ENCODE measurements at places on chromosomes 1 and 21.

DNA sequence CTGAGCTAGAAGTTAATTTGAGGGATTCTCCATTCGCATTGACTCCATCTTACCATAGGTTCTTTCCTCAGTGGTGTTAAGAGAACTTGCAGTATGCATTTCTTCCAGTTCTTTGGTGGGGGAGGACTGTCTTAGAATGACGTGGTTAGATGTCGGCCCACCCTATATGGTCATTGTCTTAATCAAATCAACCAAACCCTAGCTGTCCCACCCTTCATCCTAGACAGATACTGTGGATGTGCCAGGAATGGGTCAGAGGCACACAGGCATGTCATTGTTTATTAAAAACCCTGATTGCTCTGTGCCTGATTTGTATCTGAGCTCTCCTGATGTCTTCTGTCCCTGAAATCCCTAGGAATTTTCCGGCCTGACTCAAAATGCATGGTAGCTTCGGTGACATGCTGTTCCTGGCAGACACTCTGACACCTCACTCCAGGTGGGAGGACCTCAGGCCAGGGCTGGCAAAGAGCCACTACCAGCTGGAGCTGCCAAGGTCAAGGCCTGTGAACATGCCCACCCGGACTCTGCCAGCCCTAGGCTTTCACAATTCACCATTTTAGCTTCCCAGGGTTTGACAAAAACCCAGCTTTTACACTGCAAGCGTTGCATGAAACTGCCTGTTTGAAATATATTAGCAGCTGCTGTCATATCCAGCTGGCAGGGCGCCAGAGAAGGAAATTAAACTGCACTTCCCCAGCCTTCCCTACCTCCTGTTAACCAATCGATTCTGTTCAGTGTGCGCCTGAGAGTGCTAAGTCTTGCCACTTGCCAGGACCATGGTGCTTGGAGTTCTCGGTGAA is 134.0 kb downstream of the FAM78B start:
- DNase-seq = no peak

DNA sequence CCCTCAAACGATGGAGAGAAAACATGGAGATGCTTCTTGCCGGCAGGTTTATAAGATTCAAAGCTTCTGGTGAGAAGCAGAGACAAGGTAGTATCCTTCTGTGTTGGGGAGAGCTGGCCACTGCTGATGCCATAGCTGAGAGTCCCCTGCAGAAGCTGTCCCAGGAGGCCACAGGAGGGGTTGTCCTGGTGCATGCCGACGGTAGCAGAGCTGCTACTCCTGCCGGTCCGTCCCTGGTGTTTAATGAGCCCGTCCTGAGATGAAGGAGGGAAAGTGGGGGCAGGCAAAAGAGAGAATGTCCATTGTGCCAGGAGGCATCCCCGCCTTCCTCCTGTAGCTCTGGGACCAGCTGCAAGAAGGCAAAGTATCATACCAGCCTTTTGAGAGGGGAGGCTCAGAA is 10.4 kb upstream of the C2CD2 start:
- no peak for DNase-seq

GRCh38 chr1:240387051-240387450 is 224.9 kb downstream of the GREM2 start:
- no peak for DNase-seq

DNA sequence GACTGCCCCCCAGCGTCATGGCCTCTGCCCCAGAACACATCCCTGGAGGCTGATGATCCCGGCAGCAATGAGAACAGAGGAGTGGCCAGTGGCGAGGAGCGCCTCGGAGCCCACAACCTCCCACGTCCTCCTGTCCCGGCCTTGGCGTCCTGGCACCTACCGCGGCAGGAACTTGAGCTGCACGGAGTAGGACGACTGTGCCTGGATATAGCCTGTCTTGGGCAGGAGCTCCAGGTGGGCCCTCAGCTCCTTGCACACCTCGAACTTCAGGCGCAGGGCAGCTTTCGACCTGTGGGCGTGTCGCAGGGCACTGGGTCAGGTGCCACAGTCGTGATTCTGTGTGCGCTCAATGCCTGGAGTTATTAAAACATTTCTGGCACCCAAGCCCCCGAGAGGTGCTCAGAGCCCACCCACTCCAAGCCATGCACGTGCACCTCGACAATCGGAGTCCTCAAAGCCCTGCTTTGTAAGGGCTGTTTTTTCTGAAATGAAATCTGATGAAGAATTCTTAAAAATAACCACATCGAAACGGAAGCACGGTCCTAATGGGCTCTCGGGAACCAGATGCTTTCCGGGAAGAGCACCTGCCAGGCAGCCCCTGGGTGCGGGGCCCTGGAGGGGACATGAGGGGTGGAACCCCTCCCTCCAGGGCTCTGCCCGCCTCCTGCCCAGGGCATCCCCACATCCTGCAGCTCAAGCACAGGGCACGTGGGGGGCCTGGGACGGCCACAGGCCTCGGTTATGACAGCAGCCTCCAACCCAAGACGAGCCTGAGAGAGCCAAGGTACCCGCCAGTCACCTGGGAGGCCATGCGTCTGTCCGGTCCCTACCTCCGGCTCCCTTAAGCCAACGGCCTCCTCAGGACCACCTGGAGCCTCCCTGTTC is 23.0 kb upstream of the TMEM52 start:
- DNase-seq = no peak

DNA sequence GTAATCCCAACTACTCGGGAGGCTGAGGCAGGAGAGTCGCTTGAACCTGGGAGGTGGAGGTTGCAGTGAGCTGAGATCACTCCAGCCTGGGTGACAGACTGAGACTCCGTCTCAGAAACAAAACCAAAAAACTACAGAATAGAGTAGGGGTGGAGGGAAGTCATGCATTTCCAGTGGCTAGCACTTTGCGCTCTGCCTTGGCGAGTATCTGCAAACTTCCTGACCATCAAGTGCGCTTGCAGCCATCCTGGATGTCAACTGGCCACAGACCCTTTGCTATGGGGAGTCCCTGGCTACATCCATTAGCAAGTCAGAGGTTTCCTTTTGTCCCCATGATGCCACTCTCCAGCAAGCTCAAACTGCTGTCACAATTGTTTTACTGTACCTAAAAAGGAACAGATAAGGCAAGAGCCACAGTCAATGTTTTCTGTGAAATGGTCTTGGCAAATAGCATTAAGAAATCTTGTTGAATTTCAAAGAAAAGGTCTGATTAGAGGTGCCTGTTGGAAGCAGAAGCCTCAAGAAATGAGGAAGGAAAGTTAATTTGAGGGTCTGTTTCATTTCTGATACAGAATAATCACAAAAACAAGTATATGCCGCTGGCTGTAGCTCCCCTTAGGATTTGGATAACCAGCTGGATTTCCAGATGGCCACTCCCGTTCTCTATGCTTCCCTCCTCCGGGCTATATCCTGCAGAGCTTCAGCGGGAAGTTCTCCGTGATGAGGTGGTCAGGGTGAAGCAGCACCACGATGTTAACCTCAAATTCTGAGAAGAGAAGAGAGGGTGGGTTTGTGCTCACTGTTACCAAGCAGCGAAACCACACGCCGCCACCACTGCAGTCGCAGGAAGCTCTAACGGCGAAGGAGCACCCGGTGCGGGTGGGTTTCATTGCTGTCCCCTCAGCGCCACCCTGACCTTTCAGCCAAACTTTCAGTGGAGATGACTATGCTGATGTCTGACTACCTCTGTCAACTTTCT is 42.0 kb downstream of the VPS26C start:
- peak; percentile 31 for DNase-seq

DNA sequence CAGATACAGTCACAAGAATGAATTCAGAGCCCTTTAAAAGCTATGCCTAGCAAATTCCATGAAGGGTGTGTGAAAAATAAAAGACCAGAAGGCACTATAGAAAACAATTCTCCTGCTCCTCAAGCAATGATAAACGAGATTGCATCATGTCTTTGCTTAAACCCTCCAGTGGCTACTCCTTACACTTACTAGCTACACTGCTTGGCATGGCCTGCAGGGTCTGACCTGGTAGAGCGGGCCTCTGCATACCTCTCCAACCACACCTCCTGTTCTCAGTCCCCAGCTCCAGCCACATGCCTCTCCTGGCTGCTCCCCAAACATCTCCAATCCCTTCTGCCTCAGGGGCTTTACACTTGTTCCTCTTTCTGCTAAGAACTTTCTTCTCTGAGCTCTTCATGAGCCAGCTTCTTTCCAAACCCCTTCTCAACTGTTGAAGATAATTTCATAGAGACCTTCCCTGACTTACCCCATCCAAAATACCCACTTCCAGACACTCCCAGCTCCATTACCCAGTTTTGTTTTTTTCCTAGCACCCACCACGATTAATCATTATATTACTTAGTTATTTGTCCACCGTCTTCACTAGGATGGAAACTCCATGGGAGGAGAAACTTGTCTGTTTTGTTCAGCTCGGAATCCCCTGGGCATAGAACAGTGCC is 11.2 kb upstream of the CREG1 start:
- DNase-seq = no peak
